ENCODE measurements at places on chromosomes 6 and 20. TPM values are rescaled to one million over a fixed set of nuclear protein-coding genes. Genes with fewer than 3 reads are reported as not detected.

The BPIFB2 gene
- not detected for total RNA-seq

The APCDD1L gene
- 3.5 TPM for total RNA-seq

The TAGAP gene
- total RNA-seq, result not detected

The SLX4IP gene
- total RNA-seq, result 4.6 TPM

The ZC3H12D gene
- total RNA-seq, result 0.14 TPM

The PLCB1 gene
- 14.9 TPM for total RNA-seq

The NDUFAF5 gene
- 11.2 TPM for total RNA-seq

The SNAI1 gene
- 2.1 TPM for total RNA-seq

The C6orf89 gene
- total RNA-seq, result 71.9 TPM

The GABRR1 gene
- not detected for total RNA-seq

The PLN gene
- not detected for total RNA-seq

The DDX43 gene
- 14.4 TPM for total RNA-seq

The ISM1 gene
- total RNA-seq, result not detected

The GCLC gene
- total RNA-seq, result 15.6 TPM

The HAO1 gene
- not detected for total RNA-seq

The FAM209B gene
- not detected for total RNA-seq

The NFKBIL1 gene
- 35.5 TPM for total RNA-seq

The TRDN gene
- total RNA-seq, result not detected

The GUCA1A gene
- not detected for total RNA-seq

The ZNF831 gene
- total RNA-seq, result not detected

The BAG2 gene
- total RNA-seq, result 12.7 TPM

The HLA-DMB gene
- not detected for total RNA-seq

The B3GAT2 gene
- not detected for total RNA-seq

The PXDC1 gene
- total RNA-seq, result 86.7 TPM
